Left renal pelvis (tissue), 4 donors: ENCODE measurements at places on chromosomes 1 and 21. TPM values are rescaled to one million over a fixed set of nuclear protein-coding genes. Genes with fewer than 3 reads are reported as not detected.

DNA sequence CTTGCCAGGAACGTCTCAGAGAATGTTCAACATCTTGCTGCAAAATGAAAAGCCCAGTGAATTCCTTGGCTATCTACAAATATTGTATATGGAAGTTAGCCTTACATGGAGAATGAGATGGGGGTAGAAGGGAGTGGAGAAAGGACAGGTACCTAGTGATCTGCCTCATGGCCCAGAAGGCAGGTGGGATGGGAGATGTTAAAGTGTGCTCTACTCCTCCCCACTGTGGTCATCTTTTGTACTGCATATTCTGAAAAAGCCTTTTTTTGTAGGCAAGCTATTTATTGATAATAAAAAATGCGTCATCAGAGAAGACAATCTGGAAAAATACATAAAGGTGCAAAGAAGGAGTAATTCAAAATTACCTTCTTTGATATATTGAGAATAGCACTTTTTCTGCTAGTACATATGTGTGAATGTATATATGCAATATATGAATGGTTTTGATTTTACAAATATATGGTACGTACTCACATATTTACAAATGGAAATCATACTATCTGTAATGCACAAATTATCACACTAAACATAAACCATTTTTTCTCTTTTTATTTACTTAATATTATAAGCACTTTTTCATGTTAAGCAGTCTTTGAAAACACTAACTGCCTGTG is 19.1 kb upstream of the SLC5A9 start:
- DNase-seq = no peak

GRCh38 chr1:162056043-162056442 is 13.4 kb upstream of the NOS1AP start:
- DNase-seq = no peak

DNA sequence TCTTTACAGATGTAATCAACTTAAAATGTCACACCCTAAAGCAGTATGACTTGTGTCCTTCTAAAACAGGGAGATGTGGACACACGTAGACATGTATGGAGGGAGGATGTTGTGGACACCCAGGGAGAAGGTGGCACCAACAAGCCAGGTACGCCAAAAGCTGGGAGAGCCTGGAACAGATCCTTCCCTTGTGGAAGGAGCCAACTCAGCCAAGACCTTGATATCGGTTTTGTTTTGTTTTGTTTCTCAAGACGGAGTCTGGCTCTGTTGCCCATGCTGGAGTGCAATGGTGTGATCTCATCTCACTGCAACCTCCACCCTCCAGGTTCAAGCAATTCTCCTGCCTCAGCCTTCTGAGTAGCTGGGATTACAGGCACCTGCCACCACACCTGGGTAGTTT is 45.6 kb downstream of the CHAF1B start:
- DNase-seq = no peak

DNA sequence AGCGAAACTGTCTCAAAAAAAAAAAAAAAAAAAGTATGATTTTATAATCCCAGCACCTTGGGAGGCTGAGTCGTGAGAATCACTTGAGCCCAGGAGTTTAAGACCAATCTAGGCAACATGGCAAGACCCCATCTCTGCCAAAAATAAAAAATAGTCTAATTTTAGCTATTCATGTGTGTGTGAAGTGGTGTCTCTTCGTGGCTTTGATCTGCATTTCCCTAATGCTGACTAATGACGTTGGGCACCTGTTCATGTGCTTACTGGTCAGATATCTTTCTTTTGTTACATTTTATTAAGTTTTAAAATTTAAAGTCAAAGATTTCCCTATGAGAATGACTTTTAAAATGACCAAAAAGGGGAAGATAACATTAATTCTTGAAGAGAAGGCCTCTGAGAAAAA is 31.0 kb downstream of the PSEN2 start:
- no peak for DNase-seq

GRCh38 chr1:239125893-239126292 is 260.5 kb upstream of the CHRM3 start:
- DNase-seq = no peak

DNA sequence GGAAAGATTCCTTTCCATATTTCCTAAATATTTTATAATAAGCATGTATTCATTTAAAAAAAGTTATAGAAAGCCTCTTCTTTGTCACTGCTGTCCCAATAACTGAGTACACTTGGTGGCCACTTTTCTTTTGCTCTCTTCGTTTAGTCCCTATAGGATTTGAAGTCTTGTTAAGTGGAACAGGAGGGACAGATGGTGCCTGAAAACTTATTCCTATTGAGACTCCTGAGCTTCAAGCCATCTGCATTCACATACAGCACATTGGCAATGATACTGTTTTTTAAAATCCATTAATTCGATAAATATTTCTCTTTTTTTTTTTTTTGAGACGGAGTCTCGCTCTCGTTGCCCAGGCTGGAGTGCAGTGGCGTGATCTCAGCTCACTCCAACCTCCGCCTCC is 2.0 kb upstream of the ZBTB40 start:
- no peak for DNase-seq

- no peak for DNase-seq
These were observed 1128.7 kb downstream of the AMY1C start for GRCh38 chr1:104878203-104878909.

GRCh38 chr1:81757398-81758020 is 43.2 kb upstream of the ADGRL2 start:
- no peak for DNase-seq

DNA sequence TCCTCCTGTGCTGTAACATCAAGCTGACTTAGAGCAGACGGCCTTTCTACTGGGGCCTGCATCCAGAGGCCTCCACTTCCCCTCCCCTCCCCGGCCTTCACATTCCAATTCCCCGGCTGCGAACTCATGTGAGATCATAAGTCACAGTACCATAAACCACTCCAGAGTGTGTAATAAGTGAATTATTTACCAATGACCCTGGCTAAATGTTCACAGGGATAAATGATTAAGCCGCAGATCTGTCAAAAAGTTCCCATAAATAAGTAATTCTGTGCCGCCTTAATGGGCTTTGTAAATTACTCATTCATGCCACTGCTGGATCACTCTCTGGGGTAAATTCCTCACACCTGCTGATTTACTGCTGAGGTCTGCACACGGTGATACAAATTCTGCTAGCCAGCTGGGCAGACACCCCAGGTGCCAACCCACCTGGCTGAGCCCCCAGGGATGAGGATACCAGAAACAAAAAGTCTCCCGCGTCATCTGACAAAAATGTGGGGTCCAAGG is 27.4 kb upstream of the KIRREL1 start:
- peak; percentile 78 for DNase-seq

DNA sequence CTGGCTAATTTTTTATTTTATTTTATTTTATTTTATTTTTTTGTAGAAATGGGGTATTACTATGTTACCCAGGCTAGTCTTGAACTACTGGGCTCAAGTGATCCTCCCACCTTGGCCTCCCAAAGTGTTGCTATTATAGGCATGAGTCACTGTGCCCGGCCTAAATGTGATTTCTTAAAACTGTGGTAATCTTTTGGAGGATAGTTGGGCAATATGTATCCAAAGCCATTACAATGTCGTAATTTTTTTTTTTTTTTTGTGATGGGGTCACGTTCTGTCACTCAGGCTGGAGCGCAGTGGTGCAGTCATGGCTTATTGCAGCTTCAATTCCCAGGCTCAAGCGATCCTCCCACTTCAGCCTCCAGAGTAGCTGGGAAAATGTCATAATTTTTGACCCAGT is 14.2 kb downstream of the ETV3L start:
- DNase-seq = no peak

- DNase-seq = no peak
These were observed 736.4 kb downstream of the MATN1 start for GRCh38 chr1:29986986-29987385.

GRCh38 chr1:37153116-37154100 is 119.1 kb upstream of the GRIK3 start:
- DNase-seq = no peak

DNA sequence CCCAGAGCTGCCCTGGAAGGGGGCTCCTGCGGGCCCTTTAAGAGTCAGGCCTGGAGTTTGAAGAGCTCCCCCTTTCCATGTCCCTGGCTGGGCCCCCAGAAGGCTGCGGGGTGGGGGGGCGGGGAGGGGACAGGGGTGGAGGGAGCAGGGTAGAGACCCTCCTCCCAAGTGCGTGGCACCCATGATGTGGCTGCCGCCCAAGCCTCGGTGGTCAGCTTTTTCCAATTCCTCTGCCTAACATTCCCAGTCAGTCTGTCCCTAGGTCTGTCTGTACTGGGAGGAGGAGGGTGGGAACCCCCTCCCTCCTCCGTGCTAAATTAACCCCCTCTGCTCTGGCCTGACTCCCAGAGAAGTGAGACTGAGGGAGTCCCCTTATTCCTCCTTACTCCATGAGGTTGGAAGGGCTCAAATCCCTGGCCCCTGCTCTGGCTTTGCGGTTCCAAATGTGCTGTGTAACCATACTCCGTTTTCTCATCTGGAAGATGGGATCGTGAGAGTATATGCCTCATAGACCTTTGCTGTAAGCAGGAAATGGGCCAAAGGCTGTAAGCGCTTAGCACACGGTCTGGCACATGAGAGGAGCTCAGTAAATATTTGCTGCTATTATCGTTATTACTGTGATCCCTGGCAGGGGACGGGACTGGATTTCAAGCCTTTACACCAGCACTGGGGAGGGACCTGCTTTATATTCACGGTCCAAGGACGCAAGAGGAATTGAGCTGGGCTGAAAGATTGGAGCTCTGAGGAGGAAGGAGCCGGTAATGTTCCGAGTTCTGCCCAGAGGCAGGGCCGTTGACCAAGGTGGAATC is 658 bp upstream of the COL16A1 start:
- no peak for DNase-seq

DNA sequence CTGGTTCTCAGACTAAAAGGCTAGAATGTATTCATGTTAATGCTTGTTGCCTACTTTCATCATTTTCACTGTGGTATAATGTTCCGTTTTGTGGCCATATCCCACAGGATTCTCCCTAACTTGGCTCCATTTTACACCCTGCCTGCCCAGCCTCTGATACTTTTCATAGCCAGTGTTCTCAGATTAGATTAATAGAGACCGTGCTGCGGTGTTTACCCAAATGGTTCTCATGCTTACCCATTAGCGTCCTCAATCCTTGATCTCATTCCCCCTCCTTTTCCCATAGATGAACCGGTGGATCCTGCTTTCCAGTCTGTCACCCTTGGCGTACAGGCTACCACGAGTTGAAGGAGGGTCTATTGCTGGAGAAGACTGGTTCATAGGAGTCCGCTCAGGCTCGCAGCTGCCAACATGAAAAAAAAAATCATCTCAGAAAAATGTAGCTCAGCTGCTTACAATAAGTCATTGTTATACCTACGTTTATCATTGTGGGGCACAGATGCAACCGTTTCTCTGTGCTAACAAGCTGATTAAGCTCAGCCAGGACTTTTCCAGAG is 78.7 kb downstream of the SETD4 start:
- no peak for DNase-seq

DNA sequence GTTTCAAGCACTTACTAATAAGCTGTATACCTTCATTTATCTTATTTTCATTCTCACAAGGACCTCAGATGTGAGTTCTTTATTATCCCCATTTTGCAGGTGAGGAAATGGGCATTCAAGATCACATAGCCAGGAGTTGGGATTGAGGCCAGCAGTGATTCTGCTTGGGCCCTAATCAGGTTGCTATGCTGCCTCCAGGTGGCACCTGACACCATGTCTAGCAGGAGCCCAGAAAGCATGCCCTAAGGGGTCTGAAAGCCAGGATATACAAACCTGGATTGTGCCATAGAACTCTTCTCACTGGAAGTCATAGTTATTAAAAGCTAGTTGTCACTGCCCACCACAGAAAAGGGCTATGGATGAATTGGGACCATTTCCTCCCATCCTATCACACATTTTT is 61.1 kb downstream of the FYB2 start:
- no peak for DNase-seq

DNA sequence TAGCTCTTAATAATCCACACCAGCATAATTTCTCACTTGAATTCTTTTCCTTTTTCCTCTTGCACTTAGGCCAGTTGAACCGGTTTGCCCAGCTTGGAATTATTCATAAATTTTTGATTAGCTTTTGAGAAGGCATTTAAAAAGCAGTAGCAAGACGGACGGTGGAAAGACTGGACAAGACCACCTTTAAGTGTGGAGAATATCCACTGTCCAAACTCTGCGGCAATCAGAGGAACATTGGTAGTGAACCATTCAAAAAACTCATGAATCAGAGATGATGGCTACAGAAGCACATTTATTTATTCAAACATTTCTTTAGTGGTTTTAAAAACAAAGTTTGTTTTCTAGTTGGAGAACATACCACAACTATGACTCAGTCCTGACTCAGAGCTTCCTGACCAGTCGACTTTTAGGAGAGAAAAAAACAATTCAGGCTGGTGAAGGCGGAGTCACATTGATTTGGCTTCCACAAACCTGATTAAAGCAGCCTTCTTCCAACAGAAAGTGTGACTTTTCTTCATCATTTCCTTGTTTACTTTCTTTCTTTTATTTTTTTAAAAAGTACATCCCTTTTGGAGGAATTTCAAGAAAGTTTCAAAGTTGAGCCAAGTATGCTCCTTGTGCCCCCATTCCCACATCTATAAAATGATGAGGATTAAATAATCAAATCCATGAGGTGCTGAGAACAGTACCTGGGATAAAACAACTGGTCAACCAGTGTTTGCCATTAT is 128.8 kb downstream of the ADSS2 start:
- DNase-seq = peak; percentile 29

GRCh38 chr1:164644774-164645644 is 86.0 kb downstream of the PBX1 start:
- no peak for DNase-seq

GRCh38 chr21:31283025-31283424 is 61.0 kb downstream of the TIAM1 start:
- no peak for DNase-seq

- DNase-seq = no peak
These were observed 109.6 kb upstream of the GJB5 start for GRCh38 chr1:34645109-34645688.

DNA sequence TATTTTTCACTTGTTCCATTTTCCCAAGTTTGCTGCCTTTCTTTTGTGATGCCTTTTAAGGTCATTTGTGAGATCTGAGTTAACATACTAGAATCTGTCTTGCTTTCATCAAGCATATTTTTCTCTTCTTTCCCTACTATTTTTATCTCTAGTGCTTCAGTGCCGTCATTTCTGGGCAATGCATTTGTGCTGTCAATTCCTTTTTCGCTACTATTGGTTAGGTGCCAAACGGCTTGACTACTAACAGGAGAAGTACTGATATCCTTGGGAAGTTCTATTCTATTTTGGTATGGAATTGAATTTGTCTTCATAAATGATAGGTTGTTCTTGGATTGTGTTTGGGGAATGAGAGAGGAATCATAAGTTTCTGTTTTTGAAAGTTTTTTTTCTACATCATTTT is 42.2 kb downstream of the LRRC53 start:
- no peak for DNase-seq

DNA sequence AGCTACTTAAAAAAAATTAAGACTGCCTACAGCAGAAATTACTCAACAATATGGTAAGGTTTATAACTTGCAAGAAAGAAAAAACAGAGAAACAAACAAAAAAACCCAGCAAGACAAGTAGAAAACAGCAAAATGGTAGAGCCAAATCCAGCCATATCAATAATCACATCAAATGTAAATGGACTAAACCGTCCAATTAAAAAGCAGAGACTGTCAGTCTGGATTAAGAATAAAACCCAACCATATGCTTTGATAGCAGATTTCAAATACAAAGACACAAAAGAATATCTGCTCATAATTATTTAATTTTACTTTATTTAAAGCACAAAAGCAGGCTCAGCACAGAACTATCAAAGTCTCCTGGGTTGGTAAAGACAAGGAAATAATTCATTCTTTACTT is 17.5 kb downstream of the PACC1 start:
- no peak for DNase-seq

PGLYRP4 gene
- polyA plus RNA-seq = not detected

RNF115 gene
- polyA plus RNA-seq = 12.7 TPM

RNF220 gene
- polyA plus RNA-seq = 88.4 TPM

LAD1 gene
- polyA plus RNA-seq = 32.4 TPM

SYCP1 gene
- polyA plus RNA-seq = 0.32 TPM
